ENCODE measurements at places on chromosomes 6 and 20. TPM values are rescaled to one million over a fixed set of nuclear protein-coding genes. Genes with fewer than 3 reads are reported as not detected.

The ZNF217 gene
- 92.6 TPM for total RNA-seq

DNA sequence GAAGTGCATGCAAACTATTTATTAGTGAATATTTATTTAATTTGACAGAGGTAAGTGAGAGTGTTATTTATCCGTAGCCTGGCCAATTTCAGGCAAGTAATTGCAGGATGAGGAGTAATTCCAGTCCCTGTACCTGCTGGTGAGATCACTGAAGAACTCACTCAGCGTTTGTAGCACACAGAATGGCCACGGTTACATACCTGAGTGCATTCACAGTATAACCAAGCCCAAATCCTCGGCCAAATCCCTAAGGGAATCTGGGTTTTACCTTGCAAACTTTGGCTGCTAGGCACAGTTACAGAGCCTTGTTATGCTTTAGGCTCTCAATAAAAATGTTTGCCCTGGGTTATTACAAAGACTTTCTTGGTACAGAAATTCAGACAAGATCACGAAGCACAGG, 93.3 kb downstream of the KCNQ5 start:
- H3K36me3 ChIP-seq, result peaks cover 1% of the 10 kb centered on the region
- no peaks in the 10 kb centered on the region for H3K4me1 ChIP-seq
- no peak overlapping the region for H3K4me3 ChIP-seq
- no peak for DNase-seq
- no peaks in the 10 kb centered on the region for H3K27me3 ChIP-seq
- H3K27ac ChIP-seq, result no peak overlapping the region

DNA sequence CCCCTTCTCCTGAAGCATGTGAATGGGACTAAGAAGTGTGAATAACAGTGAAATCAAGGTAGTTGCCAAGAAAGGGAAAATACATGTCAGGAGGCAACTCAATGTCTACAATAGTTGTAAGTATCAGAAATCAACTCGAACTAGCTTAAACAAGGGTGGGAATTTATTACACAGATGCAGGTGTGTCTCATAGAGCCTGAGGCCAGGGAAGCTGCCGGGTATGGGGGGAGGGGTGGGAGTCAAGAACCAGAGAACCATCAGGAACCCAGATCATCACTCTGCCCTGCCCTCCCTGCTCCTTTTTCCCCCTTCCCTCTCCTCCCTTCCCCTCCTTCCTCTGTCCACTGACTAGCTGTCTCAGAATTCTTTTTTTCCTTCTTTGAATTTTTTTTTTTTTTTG, 34.9 kb upstream of the BMP6 start:
- no peaks in the 10 kb centered on the region for H3K36me3 ChIP-seq
- H3K27me3 ChIP-seq, result peaks cover 2% of the 10 kb centered on the region
- H3K4me1 ChIP-seq, result no peaks in the 10 kb centered on the region
- H3K27ac ChIP-seq, result no peak overlapping the region
- no peak overlapping the region for H3K4me3 ChIP-seq

DNA sequence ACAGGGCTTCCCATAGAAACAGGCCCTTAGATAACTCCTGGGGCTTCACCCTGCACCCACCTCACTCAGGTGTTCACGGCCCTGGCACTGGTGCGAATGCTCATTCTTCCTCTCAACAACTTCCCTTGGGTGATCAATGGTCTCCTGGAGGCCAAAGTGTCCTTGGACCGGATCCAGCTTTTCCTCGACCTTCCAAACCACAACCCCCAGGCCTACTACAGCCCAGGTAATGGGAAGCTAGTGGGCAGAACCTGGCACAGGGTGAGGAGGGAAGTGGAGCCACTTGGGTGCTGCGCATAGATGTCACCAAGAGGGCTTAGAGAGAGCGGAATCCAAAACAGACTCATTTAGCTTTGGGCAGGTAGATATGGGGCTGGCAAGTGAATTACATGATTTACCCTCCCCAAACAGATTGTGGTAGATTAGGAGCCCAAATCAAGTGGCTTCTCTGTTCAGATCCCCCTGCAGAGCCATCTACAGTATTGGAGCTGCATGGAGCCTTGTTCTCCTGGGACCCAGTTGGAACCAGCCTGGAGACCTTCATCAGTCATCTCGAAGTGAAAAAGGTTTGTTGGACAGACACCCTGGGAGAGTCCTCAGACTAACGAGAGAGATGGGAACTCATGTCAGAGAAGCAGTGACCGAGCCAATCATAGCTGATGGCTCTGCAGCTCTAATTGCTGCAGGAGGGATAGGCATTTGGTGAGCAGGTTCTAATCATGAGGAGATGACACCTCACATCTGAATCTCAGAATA, 8.5 kb downstream of the ABCC10 start:
- H3K4me3 ChIP-seq, result no peak overlapping the region
- H3K27me3 ChIP-seq, result no peaks in the 10 kb centered on the region
- H3K36me3 ChIP-seq, result peaks cover 41% of the 10 kb centered on the region
- no peak overlapping the region for H3K27ac ChIP-seq

DNA sequence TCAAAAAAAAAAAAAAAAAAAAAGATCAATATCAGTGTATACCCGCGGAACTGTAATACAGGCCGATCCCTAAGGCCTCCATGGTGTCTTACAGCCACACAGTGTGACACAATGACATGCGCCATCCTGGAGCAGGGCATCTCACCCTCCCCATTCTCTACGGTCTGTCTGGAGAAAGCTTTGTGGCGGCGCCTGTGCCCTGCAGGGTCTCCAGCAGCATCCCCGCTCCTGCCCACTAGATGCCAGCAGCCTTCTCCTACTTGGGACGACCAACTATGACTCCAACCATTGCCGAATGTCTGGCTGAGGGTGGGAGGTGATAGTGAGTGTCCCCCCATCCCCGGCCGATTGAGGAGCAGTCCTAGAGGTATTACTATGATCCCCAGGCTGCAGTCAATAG, 558.8 kb upstream of the AGPAT4 start:
- H3K36me3 ChIP-seq, result no peaks in the 10 kb centered on the region
- no peak overlapping the region for H3K27ac ChIP-seq
- no peaks in the 10 kb centered on the region for H3K4me1 ChIP-seq
- no peak for DNase-seq

DNA sequence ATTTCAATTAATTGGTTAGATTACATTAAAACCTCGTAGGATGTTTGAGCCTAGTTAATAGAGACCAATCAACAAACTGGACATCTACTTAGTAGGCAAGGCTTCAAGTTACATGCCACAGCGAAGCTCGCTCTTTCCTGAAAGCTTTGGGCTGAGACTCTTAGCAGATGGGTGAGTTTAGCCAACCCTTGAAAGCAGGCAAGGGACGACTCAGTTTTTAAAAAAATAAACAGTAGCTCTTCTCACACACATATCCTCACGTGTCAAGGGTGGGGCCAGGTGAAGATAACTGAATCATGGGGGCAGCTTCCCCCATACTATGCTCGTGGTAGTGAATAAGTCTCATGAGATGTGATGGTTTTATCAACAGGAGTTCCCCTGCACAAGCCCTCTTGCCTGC, 775 bp downstream of the MTFR2 start:
- H3K4me1 ChIP-seq, result peaks cover 15% of the 10 kb centered on the region
- H3K4me3 ChIP-seq, result peak overlapping the region; percentile 84
- no peaks in the 10 kb centered on the region for H3K36me3 ChIP-seq
- H3K27me3 ChIP-seq, result no peaks in the 10 kb centered on the region
- DNase-seq, result no peak
- no peak overlapping the region for H3K27ac ChIP-seq

DNA sequence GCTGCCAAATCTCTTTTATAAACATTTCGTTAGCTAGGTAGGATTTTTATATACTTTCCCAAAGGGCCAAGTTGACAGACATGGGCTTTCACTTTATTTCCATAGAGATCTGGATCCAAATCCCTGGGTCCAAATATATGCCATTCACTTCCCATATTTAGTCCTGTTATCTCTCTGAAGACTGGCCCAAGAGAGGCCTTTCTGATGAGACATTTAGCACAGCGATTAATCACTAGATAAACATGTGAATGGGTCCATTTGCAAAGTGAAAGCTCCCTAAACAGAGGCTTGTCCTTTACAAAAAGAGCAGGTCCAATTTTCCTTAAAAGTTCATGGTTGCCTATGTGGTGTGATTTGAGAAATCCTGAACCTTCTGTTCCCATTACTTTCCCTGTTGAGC, 132.6 kb downstream of the TRMT11 start:
- H3K36me3 ChIP-seq, result no peaks in the 10 kb centered on the region
- H3K27me3 ChIP-seq, result no peaks in the 10 kb centered on the region
- H3K27ac ChIP-seq, result no peak overlapping the region
- no peaks in the 10 kb centered on the region for H3K4me1 ChIP-seq
- H3K4me3 ChIP-seq, result no peak overlapping the region

The MATN4 gene
- total RNA-seq, result not detected

The IPCEF1 gene
- 0.70 TPM for total RNA-seq

The GRIK2 gene
- total RNA-seq, result not detected

The RNF217 gene
- not detected for total RNA-seq

- no peaks in the 10 kb centered on the region for H3K27me3 ChIP-seq
- peaks cover 9% of the 10 kb centered on the region for H3K4me1 ChIP-seq
- H3K27ac ChIP-seq, result peak overlapping the region; percentile 81
- peak; percentile 84 for DNase-seq
- H3K36me3 ChIP-seq, result no peaks in the 10 kb centered on the region
Measured at GRCh38 chr6:26304797-26305640, 60.0 kb upstream of the BTN3A2 start.

DNA sequence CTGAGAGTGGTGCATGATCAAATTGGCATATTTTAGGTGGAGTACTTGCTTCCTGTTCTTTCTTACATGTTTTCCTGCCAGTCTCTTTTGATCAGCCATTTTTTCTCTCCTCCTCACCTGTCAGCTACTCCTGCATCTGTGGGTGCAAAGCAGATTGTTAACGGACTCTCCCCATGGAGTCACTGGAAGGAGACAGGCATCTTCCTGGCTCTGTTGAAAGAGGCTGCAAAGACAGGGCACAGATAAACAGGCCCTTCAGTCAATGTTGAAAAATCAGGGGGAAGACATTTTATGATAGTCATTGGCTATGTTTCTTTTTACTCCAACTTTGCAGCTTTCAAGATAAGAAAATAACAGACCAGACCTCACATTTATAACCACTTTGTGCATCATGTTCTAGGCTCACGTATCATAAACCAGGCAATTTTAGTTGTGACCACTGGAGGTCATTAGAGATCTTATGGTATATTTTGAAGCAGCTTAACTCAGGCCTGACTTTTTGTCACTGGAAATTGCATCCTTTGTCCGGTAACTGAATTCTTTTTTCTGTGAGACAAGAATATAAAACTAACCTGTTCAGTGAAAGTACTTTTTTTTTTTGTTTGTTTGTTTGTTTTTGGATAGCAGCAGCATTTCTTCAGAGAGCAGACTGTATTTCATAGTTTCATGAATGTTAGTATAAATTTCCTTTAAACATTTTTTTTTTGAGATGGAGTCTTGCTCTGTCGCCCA, 20.1 kb downstream of the ECT2L start:
- no peaks in the 10 kb centered on the region for H3K36me3 ChIP-seq
- peak; percentile 61 for DNase-seq
- peaks cover 11% of the 10 kb centered on the region for H3K4me1 ChIP-seq
- H3K27ac ChIP-seq, result no peak overlapping the region
- no peak overlapping the region for H3K4me3 ChIP-seq
- no peaks in the 10 kb centered on the region for H3K27me3 ChIP-seq

The FAXC gene
- not detected for total RNA-seq

- no peak overlapping the region for H3K4me3 ChIP-seq
- no peaks in the 10 kb centered on the region for H3K36me3 ChIP-seq
- DNase-seq, result no peak
Measured at GRCh38 chr6:141956046-141956761, 176.5 kb upstream of the GJE1 start.

DNA sequence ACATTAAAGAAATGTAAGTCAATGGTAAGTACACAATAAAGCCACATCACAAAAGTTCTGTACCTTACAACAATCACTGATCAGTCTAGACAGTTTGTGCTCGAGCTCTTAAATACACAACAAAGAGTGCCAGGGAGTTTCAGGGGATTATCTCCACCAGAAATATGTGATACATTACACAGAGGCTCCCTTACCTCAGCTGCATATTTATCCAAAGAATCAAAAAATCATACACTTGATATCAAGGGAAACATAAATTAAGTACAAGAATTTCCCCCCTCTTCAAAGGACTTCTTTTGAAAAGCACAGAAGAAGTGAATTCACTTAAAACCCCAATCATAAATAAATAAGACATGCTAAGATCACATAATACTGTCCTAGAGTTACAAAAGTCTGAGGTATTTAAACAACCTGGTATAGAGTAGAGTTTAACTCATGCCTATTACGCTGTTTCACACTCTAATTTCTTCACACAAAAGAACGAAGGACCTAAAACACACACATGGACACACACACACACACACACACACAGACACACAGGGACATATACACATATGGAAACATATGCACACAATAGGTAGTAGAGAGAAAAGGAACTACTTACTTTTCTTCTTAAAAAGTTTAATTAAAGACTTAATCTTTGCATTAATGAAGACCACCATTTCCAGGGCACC, 528 bp downstream of the NHSL1 start:
- DNase-seq, result no peak
- peak overlapping the region; percentile 39 for H3K4me3 ChIP-seq
- peaks cover 3% of the 10 kb centered on the region for H3K27me3 ChIP-seq
- no peaks in the 10 kb centered on the region for H3K36me3 ChIP-seq
- H3K27ac ChIP-seq, result no peak overlapping the region
- H3K4me1 ChIP-seq, result peaks cover 15% of the 10 kb centered on the region

GRCh38 chr6:16092140-16092539, 36.7 kb upstream of the MYLIP start:
- H3K27ac ChIP-seq, result no peak overlapping the region
- H3K4me3 ChIP-seq, result no peak overlapping the region
- H3K4me1 ChIP-seq, result no peaks in the 10 kb centered on the region
- no peaks in the 10 kb centered on the region for H3K27me3 ChIP-seq
- no peaks in the 10 kb centered on the region for H3K36me3 ChIP-seq
- DNase-seq, result no peak

DNA sequence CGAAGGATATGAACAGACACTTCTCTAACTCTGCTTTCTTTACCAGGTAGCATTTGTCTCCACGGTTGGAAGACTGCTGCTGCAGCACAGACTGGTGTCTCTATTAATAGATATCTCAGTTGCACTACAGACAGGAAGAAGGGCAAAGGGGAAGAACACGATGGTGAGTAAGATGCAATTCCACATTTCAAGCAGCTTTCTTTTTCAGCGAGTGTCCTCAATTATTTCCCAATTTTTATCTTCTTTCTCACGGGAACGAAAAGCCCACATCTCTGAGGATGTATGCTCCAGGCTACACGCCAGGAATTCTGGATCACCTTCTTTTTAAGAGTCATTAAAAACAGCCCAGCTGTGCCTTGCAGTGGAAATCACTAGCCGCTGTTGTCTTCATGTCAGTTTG, 311.6 kb upstream of the ECI2 start:
- peak; percentile 32 for DNase-seq
- no peaks in the 10 kb centered on the region for H3K36me3 ChIP-seq
- no peak overlapping the region for H3K4me3 ChIP-seq
- H3K27me3 ChIP-seq, result no peaks in the 10 kb centered on the region

The PPP1R16B gene
- 108 TPM for total RNA-seq
